CD4-positive, alpha-beta T cell (primary cell): ENCODE measurements at places on chromosomes 5 and 9. TPM values are rescaled to one million over a fixed set of nuclear protein-coding genes. Genes with fewer than 3 reads are reported as not detected.

DNA sequence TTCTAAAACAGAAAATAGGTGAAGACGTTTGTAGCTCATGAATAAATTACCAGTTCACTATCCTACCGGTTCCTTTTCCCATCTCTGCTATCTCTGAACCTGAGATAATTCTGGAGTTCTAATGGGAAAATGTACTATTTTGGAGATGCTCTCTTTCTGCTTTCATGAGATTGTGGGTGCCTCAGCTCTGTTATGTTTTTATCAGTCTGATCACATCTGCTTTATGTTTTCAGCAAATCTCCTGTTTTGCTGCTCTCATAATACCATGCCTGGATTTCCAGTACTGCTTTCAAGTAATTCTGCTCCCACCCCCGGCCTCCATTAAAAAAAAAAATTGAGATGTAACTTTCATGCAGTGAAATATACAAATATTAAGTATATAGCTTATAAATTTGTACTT, 9.1 kb upstream of the SUSD1 start:
- no peak for DNase-seq

GRCh38 chr9:128912270-128912853, 8.4 kb upstream of the PHYHD1 start:
- no peak for DNase-seq

- no peak for DNase-seq
Measured at GRCh38 chr5:39440192-39440957, 15.6 kb upstream of the DAB2 start.

DNA sequence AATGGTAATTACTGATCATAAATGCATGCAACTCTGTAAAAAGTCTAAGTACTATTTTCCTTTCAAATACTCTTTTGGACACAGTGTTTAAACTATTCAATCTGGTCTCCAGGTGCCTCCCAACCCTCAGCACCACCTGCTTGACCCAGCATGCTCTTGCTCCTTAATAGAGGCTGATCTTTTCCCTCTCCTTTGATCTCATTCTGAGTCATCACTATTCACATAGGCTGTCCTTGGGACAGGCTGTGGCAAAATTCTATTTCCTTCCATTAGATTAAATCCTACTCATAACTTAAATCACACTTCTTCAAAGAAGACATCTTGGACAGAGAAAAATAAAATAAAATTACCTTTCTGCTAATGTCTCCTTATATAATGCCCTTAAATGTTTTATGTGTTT, 199.4 kb upstream of the ST8SIA4 start:
- DNase-seq = no peak

GRCh38 chr9:136847088-136847825, 2.0 kb upstream of the PHPT1 start:
- no peak for DNase-seq

The RGS7BP gene
- not detected for total RNA-seq

- DNase-seq = no peak
Measured at GRCh38 chr9:121322037-121322736, 47.9 kb downstream of the STOM start.

The SPINK13 gene
- not detected for total RNA-seq

The MRPS2 gene
- total RNA-seq = 23.2 TPM
